ENCODE measurements at places on chromosomes 2 and 18.

DNA sequence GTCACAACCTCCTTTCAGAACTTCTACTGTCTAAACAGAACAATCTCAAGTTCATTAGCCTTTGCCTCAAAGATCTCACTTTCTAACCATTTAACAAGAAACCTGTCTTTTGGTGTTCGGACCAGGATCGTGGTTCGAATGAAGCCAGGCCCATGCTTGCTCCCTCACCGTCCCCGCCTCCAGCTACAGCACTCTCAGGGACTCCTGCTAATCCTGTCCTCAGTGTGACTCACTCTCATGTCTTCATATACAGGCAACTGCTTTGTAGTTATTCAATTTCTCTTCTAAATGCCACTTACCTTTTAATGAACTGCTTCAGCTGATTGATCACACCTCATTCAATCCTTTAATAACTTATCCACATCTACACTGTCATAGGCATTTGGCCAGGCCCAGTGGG lies 15.8 kb downstream of the SERTAD2 start:
- DNase-seq, result no peak

DNA sequence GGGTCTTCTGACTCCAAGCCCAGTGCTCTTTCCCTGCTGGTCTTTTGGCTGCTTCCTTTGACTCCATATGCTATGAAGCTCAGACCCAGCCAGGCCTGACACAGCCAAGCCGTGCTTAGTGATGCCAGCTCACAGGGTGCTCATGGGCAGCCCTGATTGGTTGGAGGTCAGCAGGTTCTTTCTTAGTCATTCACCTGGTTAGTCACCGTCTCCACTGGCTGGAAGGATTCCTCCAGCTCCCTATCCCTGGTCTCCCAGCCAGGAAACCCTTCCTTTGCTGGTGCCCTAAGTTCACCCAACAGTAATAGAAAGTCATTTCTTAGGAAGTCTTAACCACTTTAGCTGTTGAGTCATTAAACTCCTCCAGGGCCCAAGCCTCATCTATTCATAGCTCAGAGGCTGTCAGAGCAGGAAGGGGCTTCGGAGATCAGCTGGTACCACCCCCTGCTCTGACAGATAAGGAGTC lies 3.9 kb downstream of the KCNK3 start:
- DNase-seq, result no peak

GRCh38 chr18:52387175-52387574 lies 47.2 kb downstream of the DCC start:
- DNase-seq, result no peak

GRCh38 chr2:13114391-13114790 lies 397.7 kb downstream of the TRIB2 start:
- DNase-seq, result no peak

GRCh38 chr18:74625157-74625556 lies 27.5 kb downstream of the ZNF407 start:
- DNase-seq, result no peak

DNA sequence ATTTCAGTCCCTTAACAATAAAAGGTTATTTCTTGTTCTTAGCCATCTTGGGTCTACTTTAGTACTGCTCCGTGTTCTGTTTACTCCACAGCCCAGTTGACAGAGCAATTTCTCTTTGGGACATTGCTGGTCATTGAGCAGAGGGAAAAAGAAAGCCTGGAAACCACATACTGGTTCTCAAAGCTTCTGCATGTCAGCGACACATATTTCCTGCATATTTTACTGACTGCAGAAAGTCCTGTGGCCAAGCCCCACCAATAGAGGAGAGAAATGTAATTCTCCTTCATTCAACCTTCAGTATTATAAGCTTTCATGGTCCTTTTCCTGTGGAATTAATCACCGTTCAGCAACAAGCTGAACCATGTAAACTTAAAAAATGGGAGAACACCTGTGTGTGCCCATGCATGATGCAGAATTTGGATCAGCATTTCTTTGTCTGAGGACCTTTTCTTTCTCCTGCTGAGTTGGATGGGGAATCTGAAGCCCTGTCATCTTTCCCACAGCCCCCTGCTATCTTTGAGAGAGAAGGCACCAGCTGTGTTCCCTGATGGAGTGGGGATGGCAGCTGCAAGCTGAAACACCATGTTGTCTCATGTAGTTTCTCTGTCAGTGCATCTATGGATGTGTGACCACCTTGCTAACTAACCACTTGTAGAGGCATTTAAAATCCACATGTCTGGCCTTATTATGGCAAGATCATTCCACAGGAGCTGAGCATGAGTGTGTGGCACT lies 431.6 kb downstream of the MEIS1 start:
- no peak for DNase-seq

GRCh38 chr2:215906458-215906857 lies 106.9 kb downstream of the MREG start:
- no peak for DNase-seq

- DNase-seq, result no peak
These were observed 401.7 kb upstream of the HS6ST1 start for GRCh38 chr2:128720080-128721022.

GRCh38 chr2:190698895-190699294 lies 50.0 kb downstream of the NAB1 start:
- DNase-seq, result no peak

- DNase-seq, result no peak
These were observed 214.4 kb upstream of the EPC2 start for GRCh38 chr2:148430101-148430500.

- no peak for DNase-seq
These were observed 59.7 kb upstream of the NABP1 start for GRCh38 chr2:191618046-191618780.

DNA sequence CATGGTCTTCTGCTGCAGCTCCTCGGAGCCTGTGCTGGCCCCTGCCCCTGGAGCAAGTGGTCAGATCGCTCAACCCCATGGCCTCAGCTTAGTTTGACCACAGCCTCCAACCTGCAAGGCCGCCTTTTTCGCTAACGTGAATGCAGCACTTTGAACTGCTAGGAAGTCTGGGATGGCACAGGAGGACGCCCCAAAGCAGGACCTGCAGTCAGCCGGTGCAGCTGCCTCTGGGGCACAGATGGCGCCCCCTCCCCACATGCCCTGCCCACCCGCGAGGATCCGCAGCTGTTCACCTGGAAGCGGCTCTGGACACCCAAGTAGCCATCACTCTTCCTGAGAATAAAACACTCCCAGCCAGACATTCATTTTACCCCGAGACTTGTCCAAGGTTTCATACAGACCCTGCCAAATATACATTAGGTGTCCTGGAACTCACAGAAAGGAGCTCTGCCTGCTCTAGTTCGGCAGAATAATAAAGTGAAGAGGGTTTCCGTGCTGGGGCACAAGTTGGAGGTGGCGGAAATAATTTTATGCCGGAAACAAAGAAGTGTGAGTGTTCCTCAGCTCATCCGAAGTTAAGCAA lies 510.1 kb downstream of the EIPR1 start:
- DNase-seq, result no peak

- DNase-seq, result no peak
These were observed 88.5 kb upstream of the CCDC150 start for GRCh38 chr2:196551014-196551413.

DNA sequence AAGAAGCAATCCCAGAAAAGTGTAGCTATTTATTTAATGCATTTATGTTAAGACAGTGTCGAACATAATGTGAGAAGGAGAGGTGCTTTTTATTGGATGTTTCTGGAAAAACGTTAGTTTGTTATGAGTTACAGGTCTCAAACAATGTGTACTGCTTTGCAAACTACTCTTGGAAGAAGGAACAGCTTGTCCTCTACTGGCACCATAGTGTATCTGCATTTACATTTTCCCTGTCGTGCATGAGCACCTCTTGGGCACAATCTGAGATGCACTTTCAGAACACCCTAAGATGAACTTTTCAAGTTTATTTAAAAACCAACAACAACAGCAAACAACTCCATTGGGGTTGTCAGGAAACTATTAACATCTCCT lies 22.8 kb downstream of the CCNYL1 start:
- no peak for DNase-seq

DNA sequence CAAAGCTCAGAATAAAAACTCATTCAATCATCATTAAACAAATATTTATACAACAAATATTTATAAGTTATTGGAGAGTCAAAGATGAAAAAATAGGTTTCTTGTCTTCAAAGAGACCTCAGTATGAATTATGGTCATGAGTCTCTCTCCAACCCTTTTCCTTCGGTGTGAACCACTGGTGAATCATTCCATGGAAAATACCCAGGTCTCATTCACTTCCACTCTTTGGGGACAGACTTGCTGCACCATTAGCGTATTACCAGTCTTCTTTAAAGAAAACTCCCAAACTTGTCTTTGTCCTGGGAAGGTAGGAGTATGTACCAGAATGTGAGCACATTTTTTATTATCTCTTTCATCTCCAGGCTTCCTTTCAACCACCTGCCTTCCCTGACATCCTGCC lies 257.4 kb upstream of the RBMS1 start:
- DNase-seq, result no peak

DNA sequence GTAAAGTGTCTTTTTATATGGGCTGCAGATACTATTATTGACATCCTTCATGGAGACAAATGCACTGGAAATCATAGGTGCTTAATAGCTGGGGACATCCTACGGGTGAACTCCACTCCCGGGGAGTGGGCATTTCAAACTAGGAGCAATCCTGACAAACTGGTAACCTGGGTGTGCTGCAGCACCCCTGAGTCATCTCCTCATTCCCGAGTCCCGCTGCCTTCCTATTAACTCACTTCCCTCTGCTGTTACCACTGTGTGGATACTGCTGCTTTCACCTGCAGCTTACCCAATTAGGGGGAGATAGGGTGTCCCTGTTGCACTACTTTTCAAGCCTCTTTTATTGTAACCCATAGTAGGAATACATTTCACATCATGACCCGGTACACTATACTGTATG lies 134.2 kb downstream of the RAPGEF4 start:
- DNase-seq, result no peak

DNA sequence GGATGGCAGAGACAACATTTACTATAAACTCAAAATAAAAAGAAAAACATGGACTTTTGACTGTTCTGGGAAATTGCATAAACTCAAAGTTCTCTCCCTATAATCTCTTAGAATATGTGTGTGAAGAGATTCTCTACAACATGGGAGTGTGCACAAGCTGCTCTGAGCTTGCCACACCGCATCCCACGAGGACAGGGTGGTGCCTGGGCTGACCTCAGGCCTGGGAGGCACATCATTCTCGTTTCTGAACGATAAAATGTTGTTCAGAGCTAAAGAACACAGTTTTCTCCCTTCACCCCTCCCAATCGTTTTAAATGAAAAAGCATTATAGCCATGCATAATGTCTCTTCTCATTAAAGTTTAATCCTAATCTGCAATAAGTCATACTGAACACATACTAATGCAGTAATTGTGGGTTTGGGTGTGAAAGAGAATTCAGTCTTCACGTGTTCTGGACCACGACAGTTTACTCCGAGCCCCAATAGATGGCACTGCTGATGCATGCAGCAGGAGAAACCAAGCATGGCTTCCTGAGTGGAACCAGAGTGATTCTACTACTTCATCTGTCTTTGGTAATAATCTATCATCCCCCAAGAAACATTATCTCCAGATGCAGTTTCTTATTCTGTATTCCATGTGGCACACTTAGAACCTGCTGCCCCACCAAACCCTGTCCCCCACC lies 46.9 kb upstream of the LAMA1 start:
- no peak for DNase-seq

DNA sequence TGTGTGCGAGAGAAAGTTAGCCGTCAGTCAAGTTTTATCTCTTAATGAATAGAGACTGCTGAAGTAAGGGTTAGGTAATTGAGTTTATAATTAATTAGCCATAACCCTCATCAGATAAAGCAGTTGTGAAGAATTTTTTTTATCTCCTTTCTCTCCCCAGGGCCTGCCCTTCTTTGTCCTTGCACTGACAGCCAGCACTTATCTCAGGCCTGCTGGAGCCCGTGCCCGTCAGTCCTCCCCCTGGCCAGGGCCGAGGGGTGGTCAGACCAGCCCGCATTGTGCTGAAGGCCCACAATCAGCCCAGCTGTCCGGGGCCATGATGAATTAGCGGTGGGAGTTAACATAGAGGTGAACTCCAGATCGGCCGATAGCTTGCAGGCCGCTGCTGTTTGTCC lies 315.7 kb downstream of the GBX2 start:
- no peak for DNase-seq

DNA sequence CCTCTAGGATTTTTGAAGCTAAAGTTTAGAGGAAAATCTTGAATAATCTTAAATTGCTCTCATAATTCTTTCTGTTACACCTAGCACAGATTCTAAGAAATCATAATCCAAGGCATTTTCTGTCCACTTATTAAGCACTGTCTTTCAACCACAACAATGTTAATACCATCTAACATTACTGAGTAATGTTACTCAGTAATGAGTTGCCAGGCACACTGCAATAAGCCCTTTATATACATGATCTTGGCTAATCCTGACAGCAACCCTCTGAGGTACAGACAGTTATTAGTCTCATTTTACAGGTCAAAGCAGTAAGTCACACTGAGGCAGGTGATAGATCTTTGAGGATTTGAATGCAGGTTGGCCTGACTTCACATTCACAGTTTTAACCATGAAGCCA lies 291.9 kb downstream of the ALK start:
- no peak for DNase-seq

- DNase-seq, result no peak
These were observed 9.4 kb downstream of the ODC1 start for GRCh38 chr2:10438688-10439087.

DNA sequence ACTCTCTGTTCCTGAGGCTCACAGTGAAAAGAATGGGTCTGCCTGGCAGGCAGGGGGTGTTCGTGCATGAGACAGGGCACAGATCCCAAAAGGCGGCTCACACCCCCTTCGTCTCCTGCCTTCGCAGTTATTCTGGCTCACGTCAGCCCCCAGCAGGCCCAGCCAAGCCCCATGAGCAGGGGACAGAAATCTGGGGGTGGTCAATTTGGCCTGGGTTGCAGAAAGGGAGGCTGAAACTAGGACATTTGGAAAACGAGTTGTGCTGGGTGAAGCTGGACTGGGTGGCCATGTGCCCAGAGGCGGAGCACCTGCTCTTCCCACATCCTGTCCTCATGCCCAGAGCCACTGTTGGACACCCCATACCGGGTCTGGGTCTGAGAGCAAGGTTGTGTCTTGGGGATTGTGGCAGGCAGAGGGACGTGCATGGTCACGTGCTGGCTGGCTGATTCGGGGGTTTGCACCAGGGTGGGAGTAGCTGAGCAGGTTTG lies 99.0 kb upstream of the MCFD2 start:
- no peak for DNase-seq
